ENCODE measurements at places on chromosomes 16 and 17.

DNA sequence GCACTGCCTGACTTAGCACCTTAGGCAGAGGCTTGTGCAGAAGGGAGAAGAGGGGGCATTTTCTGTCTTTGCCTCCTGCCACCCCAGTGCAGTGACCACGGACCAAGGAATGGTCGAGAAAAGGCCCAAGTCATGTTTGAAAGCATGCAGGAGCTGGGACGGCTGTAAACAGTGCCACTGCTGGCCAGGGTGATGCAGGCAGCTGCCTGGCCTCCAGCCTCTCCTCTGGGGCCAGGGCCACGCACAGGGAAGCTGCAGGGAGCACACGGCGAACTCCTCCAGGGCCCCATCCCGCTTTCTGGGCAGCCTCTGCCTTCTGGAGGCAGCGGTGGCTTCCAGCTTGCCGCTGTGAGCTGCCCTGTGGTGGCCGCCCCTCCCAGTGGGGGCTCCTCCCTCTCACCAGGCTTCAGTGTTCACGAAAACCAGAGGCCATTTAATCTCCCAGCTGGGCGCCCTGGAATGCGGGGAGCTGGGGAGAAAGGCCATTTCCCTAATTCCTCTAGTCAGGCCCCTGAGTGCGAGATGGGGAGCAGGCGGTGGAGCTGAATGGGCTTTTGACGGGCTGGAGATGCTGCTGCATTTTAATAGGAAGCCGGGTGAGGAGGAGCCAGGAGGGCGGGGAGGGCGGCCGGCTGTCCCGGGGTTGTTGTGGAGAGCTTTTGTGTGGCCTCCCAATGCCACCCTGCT lies 28.7 kb upstream of the DNAI2 start:
- no peak for DNase-seq

- DNase-seq, result no peak
Measured at GRCh38 chr16:21069986-21070385, 80.7 kb downstream of the DNAH3 start.

DNA sequence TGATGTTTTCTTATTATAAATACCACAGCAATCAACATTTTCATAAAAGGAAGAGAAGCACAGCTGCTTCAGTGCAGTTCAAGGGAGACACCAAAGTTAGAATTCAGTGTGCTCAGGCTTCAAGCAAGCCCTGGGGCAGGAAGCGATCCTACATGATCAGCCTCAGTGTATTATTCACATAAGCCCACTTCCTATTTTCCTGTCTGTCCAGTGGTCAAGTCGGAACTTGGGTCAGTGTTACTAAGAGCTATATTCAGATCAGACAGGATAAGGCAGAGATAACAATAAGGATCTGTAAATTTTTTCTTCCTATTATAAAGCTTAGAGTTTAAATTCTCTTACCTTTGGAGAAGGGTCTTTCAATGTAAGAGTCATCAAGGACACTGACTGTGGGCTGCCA lies 12.9 kb downstream of the HEATR6 start:
- no peak for DNase-seq

- no peak for DNase-seq
Measured at GRCh38 chr17:4236456-4236855, 27.3 kb downstream of the ANKFY1 start.

GRCh38 chr17:81042606-81043005 lies 7.7 kb downstream of the BAIAP2 start:
- DNase-seq, result no peak

DNA sequence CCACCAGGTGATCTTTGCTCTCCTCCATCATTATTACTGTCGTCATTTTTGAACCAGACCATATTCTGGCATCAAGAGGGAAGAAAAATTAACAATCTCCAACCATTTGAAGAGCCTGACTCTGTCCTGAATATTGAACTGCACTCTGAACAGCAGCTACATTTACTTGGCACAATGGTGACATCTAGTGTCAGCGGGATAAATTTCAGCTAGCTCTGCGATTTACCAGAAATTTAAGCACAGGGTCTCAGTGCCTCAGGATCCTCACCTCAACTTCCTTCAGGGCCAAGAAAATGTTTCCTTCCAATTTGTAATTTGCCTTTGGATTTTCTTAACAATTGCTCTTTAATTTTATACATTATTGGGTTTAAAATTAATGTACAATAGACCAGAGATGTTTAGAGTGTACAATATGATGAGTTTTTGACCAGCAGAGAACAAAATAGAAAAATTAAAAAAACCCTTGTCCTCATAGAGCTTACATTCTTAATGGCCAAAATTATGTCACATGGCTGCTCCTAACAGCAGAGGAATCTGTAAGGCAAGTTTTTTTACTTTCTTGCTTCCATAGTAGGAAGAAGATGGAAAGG lies 10.7 kb upstream of the ZNF19 start:
- no peak for DNase-seq

GRCh38 chr16:54783980-54784379 lies 146.7 kb upstream of the IRX5 start:
- no peak for DNase-seq

- DNase-seq, result no peak
Measured at GRCh38 chr16:14415291-14415690, 214.8 kb downstream of the PARN start.

- DNase-seq, result no peak
Measured at GRCh38 chr17:8859027-8859803, 8.3 kb downstream of the PIK3R6 start.

GRCh38 chr17:75819116-75819515 lies 25.1 kb downstream of the UNC13D start:
- DNase-seq, result no peak

GRCh38 chr16:15672514-15673167 lies 22.6 kb downstream of the NDE1 start:
- DNase-seq, result peak; percentile 35

DNA sequence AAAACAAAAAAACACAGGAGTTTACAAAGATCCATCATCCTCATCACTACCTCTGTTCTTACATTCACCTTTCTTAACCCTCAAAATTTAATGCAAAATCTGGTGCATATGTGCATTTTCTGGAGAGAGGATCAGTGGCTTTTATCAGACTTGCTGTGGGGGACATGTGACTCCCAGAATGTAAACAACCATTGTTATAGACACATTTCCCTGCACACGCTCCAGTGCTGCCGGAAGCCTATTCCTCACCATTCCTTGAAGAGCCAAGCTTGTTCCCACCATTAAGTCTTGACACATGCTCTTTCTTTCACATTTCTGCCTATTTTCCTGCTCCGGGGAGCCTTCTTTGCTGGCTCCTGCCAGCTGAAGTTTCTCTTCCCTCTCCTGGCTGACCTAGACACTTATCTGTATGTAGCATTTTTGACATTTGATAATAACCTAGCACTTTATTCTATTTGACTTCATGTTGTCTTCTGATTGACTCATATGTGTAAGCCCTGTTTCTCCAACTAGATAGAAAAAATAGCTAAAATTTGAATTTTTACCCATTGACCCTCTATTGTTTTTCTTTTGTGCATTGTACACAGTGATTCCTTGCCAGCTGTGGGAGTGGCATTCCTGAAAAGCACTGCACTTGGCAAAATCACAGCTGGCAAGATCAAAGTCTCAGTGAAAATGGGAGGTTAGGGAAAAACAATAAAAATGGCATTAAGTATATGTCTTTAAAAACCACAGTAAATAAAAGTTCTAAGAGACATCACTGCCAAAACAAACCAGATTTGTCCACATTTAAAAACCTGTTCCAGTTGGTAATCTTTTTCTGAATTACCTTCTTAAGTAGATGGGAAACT lies 76.8 kb upstream of the CIBAR2 start:
- DNase-seq, result no peak

GRCh38 chr17:64129515-64129764 lies 504 bp downstream of the ERN1 start:
- DNase-seq, result no peak

DNA sequence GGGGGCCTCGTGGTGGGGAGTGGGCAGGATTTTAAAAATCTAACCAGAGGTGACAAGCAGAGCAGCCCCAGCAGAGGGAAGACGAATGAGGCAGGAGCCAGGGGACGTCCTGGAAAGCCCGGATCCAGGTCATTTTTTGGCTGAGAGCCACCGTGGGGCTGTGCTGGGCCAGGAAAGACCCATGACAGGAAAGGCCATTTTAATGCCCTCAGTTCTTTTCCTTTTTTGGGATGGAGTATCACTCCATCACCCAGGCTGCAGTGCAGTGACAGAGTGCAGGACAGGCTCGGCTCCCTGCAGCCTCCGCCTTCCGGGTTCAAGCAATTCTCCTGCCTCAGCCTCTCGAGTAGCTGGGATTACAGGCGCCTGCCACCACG lies 30.5 kb upstream of the JPH3 start:
- no peak for DNase-seq

- no peak for DNase-seq
Measured at GRCh38 chr17:57269052-57269451, 12.7 kb downstream of the MSI2 start.

- DNase-seq, result no peak
Measured at GRCh38 chr16:64977206-64977920, 144.5 kb downstream of the CDH11 start.

- no peak for DNase-seq
Measured at GRCh38 chr16:81945665-81946064, 65.6 kb downstream of the SDR42E1 start.

- no peak for DNase-seq
Measured at GRCh38 chr17:36899250-36900159, 37.8 kb upstream of the LHX1 start.

- DNase-seq, result no peak
Measured at GRCh38 chr17:8490256-8491023, 54.8 kb downstream of the NDEL1 start.

GRCh38 chr16:35201151-35201550 lies 1741.7 kb downstream of the TP53TG3F start:
- DNase-seq, result no peak

GRCh38 chr17:49414271-49414621 lies 436 bp downstream of the PHB1 start:
- no peak for DNase-seq

DNA sequence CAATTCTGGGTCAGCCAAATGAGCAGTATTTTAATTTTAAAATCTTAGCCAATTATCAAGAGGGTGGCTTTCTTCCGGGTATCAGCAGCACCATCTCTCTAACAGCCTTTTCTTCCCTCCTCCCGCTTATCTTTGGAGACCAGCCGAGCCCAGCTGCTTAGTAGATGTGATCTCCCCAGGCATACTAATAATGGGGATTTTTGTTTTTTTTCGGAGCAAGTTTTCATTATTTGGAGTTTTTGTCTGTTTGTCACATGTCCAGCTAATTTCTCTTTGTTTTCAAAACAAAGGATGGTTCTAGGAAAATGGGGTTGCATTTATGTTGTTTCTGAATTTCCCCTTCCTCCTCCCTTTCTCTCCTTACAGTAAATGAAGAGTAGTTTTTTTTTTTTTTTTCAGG lies 170.5 kb upstream of the MPHOSPH6 start:
- DNase-seq, result no peak

GRCh38 chr17:19239544-19239943 lies 2.4 kb downstream of the EPN2 start:
- DNase-seq, result no peak

DNA sequence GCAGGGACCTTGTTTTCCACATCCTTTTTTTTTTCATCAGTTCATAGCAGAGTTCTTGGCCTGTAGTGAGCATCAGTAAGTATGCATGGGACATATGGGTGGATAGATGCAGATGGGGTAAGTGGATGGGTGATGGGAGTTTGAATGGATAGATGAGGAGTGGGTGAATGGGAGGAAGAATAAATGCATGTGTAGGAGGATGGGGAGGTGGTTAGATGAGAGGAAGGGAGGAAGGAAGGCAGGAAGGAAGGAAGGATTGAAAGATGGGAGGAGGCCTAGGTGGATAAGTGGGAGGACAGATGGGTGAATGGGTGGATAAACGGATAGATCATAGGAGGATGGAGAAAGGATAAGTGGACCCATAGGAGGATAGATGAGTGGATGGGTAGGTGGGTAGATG lies 3.9 kb upstream of the BEAN1 start:
- no peak for DNase-seq

GRCh38 chr17:79066963-79067362 lies 7.7 kb upstream of the ENGASE start:
- DNase-seq, result no peak

DNA sequence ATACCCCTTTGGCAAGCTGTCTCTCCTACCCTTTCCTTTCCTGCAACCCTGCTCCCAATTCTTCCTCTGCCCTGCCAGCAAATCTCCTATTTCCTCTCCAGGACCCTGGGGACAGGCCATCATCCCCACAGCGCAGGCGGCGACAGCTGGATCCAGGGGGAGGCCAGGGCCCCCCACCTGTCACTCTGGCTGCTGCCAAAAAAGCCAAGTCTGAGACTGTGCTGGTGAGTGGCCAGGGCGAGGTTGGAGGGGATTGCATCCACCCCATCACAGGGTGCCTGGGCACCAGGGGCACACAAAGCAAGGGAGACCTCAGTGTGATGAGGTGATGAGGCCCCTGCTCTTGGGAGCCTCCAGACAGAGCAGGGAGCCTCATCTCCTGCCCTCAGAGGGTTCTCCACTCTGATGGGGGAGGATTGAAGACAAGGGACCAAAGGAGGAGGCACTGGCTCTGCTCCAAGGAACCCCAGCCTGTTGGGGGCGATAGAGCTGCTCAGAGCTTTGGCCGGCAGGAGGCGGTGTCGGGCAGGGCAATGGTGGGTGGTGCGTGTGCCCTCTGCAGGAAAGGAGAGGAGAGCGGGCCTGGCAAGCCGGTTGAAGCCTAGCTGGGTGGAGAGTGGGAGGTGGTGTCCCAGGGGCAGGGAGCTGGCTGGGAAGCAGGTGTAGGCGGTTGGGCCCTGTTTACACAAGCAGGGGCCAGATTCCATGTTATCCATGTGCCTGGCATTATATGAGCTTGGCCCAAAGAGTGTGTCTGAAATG lies 15.6 kb upstream of the PDK2 start:
- DNase-seq, result no peak

GRCh38 chr17:80890921-80891396 lies 100.7 kb upstream of the CHMP6 start:
- DNase-seq, result no peak

GRCh38 chr16:9159839-9160550 lies 68.6 kb downstream of the HAPSTR1 start:
- no peak for DNase-seq

- no peak for DNase-seq
Measured at GRCh38 chr16:80993834-80994233, 12.9 kb downstream of the CMC2 start.

- DNase-seq, result no peak
Measured at GRCh38 chr17:64709481-64709880, 47.4 kb upstream of the SMURF2 start.

- no peak for DNase-seq
Measured at GRCh38 chr17:52011064-52011463, 147.4 kb downstream of the CA10 start.
